ENCODE measurements at places on chromosomes 11 and 22. TPM values are rescaled to one million over a fixed set of nuclear protein-coding genes. Genes with fewer than 3 reads are reported as not detected.

POLD3 gene
- total RNA-seq = 10.4 TPM

DNA sequence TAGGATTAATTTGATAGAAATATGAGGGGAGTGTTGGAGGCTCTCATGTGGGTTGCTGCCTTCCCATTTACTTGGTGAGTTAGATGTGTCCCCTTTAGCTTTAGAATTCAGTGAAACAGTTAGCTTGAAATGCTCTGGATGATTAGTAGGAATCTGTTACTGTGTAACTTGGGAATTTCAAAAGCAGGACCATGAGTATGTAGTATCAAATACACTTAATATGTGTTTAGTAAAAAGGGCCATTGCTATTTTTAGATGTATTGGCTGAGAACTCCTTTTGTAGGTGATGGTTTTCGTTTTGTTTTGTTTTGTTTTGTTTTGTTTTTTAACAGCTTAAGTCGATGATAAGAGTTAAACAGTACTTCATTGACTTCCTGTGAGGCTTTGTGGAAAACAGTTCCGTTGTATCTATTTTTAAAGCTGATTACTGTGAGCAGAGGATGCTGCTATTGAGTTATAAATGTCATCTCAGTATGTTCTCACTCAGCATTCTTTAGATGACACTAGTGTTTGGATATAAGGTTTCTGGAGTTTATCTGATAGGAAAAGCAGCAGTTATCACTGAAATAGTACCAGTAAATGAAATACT lies 53.5 kb downstream of the MCAM start:
- DNase-seq = peak; percentile 26

GRCh38 chr11:61091373-61092279 lies 10.7 kb upstream of the CD5 start:
- DNase-seq = peak; percentile 47

TIMP3 gene
- total RNA-seq = 1,244 TPM

DNA sequence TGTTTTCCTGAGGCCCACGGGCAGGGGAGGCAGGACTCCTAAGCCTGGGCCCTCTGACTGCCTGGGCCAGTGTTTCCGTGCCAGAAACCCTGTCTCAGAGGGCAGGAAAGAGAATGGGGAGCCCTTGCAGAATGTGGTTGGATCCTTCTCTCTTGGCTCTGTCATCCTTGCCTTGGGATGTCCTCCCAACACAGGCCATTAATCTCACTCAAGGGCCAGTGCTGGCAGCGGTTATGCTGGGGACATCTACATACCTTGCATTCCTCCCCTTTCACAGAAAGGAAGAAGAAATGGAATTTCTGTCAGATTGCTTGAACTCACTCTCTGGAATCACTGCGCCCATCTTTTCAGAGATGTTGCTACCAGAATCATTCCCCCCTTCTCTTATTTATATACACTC lies 296.9 kb downstream of the KIRREL3 start:
- DNase-seq = peak; percentile 12

DNA sequence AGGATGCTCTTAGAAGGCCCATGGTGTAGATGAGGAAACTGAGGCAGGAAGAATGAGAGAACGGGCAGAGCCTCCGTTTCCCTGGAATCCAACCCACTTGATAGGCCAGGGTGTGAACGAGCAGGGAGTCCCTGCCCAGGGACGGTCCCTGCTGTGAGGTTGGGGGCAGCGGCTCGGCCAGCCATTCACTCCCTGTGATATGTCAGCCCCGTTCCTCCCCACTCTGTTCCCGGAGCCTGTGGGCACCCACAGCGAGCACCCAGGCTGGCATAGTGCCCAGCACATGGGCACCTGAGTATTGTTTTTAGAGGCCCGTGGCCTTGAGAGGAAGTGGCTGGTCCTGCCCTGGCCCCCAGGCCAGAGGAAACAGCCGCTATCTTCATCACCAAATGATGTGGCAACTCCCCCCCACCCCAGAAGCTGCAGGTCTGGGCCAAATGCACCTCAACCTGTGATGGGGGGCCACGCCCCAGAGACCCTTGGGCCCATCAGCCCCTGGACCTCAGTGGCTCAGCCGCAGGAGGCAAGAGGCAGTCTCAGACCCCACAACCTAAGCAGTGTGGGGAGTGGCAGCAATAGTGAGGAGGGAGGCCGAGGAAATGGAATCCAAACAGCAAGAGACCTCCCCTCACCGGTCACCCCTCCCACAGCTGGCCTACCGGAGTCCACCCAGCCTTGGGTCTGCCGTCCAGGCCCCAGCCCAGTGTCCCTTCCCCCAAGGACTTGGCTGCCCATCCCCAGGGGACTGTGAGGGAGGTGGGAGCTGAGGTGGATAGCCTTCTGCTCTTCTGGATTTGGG lies 2.1 kb downstream of the ALDH3B1 start:
- DNase-seq = no peak

APOBEC3H gene
- not detected for total RNA-seq

ZBTB16 gene
- not detected for total RNA-seq

GRCh38 chr11:69509846-69510390 lies 28.5 kb downstream of the LINC01488 start:
- DNase-seq = no peak

DNA sequence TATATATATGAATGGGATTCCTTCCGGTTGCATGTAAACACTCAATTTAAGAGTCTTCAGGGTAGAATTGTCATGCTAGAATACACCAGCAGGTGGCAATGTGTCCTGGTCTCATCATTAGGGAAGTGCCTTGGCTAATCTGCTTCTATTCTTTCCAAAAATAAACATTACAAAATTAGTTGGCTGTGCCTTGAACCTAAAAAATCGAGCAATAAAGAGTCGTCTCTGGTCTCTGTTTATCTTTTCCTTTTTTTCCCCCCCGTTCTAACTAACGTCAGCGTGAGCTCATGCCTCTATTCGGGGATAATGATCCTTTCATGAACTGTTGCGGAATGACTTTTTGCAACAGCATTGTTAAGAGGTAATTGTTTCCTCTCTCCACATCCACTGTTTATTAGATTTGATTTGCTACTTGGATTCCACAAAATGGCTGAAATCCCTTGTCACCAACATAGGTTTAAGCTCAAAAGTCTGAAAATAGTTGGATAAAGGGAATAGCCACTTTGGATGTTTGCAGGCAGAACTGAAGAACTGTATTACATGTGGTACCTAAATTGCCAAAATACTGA lies 1.2 kb upstream of the ARHGEF12 start:
- peak; percentile 84 for DNase-seq

ACRV1 gene
- not detected for total RNA-seq

- DNase-seq = no peak
Measured at GRCh38 chr22:42461511-42461910, 29.3 kb upstream of the NFAM1 start.

- no peak for DNase-seq
Measured at GRCh38 chr11:31796499-31797189, 14.5 kb downstream of the PAX6 start.

PLAAT2 gene
- not detected for total RNA-seq

GRCh38 chr22:48530666-48531065 lies 1297.0 kb downstream of the BRD1 start:
- DNase-seq = no peak

DNA sequence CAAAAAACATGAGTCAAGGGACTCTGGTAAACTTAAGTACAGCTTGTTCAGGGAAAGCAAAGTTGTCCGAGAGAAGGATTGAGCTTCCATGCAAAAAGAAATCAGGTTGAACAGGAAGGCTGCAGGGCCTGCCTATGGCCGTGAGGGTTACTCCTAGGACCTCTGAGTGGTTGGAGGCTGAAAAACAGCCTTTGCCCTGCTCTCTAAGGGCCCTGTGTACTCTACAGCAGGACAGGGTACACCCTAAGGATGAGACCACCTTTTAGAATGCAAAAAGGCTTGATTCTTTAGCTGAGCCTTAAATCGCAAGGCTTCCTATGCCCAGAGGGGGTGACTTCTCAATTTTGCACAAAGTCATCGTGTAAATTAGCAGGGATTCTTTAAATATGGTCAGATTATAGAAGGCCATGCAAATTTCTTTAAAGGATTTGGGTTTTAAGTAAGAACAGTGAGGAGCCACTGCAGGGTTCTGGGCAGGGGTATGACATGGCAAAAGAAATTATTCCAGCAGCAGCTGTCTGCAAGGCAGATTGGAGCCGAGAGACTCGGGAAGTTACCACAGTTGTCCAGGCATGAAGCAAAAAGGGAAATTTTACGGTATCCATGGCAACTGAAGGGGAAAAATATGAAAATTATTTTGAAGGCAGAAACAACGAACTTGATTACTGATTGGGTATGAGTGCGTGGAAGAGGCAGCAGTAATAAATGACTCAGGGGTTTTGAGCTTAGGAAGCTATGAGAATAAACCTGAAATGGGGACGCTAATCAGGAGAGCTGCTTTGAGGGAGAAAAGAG lies 91.8 kb downstream of the FAM76B start:
- DNase-seq = peak; percentile 24

DNA sequence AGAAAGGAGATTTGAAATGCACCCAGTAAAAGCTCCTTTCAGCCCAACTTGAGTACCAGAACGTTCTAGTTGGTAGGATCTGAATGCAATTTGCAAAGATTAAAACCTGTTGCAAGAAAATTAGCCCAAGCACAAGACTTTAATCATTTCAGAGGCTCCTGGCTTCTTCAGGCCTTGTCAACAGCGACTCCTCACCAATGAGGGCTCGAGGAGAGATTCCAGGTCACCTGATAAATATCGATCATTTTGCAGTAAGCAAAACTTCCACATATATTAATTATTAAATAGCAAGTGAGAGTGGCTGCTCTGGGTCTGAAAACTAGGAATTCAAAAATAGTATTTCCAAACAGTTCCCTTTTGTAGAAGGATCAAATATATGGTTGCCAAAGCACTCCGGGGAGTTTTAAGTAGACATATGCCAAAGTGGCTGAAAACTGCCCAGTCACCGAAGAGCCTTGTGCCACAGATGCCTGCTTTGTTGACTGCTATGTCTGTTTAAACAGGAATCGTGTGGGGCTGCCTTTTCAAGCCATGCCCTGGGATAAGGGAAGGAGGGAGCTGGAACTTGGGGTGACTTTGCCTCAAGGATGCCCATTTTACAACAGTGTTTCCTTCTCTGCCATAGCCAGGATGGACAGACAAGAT lies 64.0 kb downstream of the CSNK2A3 start:
- DNase-seq = no peak

DNA sequence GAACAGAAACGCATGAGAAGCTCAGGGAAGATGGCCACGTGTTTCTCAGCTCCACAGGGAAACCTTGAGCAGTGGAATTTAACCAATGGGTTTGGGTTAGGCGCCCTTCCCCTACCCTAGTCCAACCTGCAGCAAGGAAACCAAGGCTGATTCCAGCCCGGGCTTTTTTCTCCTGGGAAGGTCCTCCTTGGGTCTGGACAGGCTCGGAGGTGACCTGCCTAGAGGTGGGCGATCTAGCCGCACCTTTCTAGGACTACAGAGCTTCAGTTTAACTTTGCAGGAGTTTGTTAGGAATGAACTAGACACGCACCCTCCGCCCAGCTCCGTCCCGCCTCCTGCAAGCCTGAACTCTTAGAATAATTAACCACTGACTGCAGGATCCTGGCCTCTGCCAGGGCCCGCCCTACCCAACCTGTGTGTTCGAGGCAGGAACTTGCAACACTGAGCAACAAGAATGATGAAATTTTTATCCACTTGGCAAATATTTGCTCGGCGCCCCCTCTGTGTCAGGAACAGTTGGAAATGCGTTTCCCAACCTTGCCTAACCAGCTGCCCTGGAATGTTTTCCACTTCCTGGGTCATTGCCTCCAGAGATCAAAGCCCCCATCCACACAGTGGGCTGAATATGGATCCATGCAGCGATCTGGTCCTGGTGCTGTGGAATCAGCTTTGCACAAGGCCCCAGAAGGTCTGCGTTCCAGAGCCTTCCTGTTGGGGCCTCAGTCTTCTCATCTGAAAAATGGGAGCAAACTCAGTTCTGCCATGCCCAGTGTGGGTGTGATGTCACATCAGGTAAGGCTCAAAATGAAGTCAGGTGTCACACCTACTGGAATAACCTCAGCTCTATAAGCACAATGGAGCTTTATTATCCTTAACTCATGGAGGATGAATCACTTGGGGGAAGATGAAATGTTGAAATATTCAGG lies 13.3 kb downstream of the MPST start:
- peak; percentile 67 for DNase-seq

DNA sequence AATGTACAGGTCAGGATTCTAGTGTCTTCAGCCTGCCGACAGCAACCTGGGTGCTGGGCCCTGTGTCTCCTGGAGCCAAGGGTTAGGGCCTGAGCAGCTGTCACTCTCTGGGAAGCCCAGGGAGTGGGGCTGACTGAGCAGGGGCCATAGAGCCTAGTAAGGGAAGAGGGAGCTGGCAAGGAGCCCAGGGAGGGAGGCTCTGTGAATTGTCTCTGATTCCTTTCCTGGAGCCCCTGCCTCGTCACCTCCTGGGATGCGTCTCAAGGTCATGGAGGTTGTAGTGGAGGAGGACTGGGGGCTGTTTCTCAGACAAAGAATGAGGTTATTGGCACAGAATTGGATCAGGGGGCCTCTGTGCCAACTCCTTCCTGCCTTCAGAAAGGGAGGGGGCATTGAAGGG lies 11.8 kb downstream of the SOX10 start:
- DNase-seq = no peak

DNA sequence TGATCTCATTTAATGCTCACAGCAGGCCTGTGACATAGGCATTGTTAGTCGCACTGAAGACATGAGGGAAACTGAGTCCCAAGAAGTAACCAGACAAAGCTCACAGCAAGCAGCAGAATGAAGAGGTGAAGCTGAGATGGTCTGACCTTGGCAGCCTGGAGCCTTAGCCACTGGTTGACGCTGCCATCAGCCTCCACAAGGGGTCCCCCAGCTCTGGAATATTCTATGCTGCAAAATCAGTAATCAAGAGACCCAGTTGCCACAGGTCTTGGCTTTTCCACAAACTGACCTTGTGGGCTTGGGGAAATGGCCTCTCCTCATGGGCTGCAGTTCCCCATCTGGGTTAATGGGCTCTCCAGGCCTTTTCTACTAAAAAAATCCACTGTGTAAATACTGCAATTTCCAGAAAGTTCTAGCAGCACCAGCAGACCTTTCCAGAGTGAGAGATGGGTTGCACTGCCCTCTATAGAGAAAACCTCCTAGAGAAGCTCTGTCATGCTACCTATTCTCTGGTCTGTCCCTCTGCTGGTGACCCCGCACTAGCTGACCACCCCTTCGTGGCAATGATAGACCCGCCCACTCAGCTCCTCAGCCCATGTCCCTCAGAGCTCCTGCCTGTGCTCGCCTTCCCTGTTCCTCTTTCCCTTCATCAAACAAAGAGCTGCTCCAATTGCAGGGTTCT lies 22.6 kb upstream of the ISX start:
- DNase-seq = peak; percentile 16

GRCh38 chr11:34566208-34566551 lies 52.6 kb upstream of the ELF5 start:
- DNase-seq = no peak

GRCh38 chr11:3203221-3204043 lies 15.2 kb downstream of the MRGPRG start:
- DNase-seq = peak; percentile 43

- no peak for DNase-seq
Measured at GRCh38 chr11:86034710-86035109, 34.2 kb downstream of the PICALM start.

- DNase-seq = peak; percentile 59
Measured at GRCh38 chr22:22195265-22196017, 49.1 kb upstream of the VPREB1 start.

CD3D gene
- total RNA-seq = not detected

- DNase-seq = peak; percentile 95
Measured at GRCh38 chr11:76770642-76771445, 12.3 kb upstream of the TSKU start.

Data from GM23248 (cell line).